CD8-positive, alpha-beta memory T cell (primary cell): ENCODE measurements at places on chromosomes 3 and 15. TPM values are rescaled to one million over a fixed set of nuclear protein-coding genes. Genes with fewer than 3 reads are reported as not detected.

DNA sequence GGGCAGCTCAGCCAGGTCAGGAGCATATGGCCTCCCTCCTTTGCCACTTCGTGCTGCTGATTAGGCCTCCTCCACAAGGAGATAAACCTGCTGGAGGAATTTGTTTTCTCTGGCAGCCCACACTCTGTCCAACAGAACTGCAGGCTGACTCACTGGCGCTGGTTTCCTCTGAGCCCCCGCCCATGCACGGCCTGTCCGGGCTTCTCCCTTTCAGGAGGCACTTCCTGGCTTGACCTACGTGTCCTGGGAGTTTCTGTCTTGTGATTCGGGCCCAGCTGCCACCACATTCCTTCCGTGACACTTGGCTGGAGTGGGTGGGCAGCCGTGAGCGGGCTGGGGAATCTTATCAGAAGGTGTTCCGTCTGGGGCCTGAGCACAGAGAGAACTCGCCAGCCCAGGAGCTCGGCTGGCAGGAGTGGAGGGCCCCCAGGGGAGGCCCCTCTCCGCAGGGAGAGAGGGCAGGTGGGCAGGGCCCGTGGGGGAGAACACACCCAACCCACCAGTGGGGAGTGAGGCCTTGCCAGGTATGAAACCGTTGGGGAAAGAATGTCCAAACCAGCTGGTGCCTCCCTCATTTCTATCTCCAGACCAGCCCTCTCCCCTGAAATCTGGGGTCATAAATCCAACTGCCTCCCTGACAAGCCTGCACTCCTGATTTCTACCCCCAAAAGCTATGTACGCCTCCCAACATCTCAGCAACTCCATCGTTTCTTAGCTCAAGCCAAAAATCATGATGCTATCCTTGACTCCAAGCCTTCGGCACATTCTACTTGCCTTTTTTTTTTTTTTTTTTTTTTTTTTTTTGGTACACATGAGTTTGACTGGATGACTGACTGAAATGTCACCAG lies 110.6 kb upstream of the MEF2A start:
- no peaks in the 10 kb centered on the region for H3K36me3 ChIP-seq
- no peak overlapping the region for H3K27ac ChIP-seq
- no peak overlapping the region for H3K4me3 ChIP-seq
- peaks cover 7% of the 10 kb centered on the region for H3K4me1 ChIP-seq
- H3K27me3 ChIP-seq = no peaks in the 10 kb centered on the region

DNA sequence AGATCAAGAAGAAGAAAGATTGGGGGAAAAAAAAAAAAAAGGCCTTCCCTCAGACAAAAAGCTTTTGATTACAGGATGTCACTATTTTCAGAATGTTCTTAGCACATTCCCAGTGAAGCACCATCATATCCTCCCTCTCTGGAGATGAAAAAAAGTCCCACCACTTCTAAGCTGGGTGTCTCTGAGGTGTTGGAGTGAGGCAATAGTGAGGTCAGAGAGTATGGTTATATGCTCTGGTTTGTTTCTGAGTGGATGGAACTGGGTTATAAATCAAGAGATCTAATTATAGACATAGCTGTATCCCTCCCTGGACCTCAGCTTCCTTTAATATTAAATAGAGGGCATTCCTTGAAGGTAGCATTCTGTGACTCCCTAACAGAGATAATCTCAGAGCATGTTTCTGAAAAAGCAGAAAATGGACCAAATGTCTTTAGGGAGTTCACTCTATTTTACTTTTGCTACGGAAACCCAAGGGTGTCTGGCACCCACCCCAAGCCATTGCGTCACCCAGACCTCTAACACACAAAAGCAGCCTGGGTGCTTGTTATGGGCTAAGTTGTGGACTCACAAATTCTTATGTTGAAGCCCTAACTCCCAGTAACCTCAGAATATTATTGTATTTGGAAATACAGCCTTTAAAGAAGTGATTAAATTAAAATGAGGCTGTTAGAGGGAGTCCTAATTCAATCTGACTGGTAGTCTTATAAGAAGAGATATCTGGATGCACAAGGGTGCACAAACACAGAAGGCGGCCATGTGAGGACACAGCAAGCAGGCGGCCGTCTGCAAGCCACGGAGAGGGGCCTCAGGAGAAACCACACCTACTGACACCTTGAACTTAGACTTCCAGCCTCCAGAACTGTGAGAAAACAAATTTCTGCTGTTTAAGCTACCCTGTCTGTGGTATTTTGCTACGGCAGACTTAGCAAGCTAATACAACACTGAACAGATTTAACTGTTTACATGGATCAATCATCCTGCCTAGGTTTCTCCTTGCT lies 81.5 kb downstream of the MB21D2 start:
- peaks cover 7% of the 10 kb centered on the region for H3K4me1 ChIP-seq
- no peak for DNase-seq
- no peaks in the 10 kb centered on the region for H3K27me3 ChIP-seq
- H3K4me3 ChIP-seq = no peak overlapping the region

GRCh38 chr3:156445117-156446090 lies 109.5 kb downstream of the SSR3 start:
- no peaks in the 10 kb centered on the region for H3K36me3 ChIP-seq
- no peak overlapping the region for H3K27ac ChIP-seq
- DNase-seq = no peak
- no peak overlapping the region for H3K4me3 ChIP-seq
- no peaks in the 10 kb centered on the region for H3K4me1 ChIP-seq
- no peaks in the 10 kb centered on the region for H3K27me3 ChIP-seq

DNA sequence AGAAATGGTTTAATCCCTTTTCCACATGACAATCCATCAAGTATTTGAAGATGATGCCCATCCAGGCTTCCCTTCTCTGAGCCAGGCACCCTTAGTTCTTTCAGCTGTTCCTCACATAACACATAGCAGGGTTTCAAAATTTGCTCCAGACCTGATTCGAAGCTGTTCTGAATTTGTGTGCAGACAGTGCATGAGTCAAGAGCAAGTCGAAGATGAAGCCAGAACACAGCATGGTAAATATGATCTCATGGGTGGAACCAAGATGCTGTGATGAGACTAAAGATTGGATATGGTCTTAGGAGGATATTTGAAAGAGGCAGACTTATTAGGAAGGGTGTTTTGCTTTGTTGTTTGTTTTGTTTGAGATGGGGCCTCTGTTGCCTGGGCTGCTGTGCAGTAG lies 32.6 kb upstream of the PDE8A start:
- no peak for DNase-seq
- H3K4me1 ChIP-seq = no peaks in the 10 kb centered on the region
- H3K36me3 ChIP-seq = no peaks in the 10 kb centered on the region
- H3K27me3 ChIP-seq = no peaks in the 10 kb centered on the region
- H3K4me3 ChIP-seq = no peak overlapping the region

DNA sequence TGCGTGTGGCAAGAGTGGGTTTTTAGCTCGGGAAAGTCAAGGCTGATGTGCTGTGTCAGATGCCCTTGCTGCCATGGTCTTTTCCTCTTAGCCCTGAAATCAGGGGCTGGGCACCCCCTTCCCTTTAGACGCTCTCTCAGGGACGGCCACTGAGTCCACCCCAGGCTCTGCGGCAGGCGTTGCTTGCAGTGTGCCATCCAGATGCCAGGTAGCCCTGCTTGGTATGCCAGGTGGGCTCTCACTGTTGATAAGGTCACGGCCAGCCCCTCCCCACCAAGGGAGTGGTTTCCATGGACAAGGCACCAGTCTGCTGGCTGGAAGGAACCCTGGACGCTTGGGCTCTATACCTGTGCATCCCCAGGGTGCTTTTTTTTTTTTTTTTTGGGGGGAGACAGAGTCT lies 24.6 kb downstream of the FGD5 start:
- H3K4me1 ChIP-seq = no peaks in the 10 kb centered on the region
- DNase-seq = no peak
- no peaks in the 10 kb centered on the region for H3K27me3 ChIP-seq
- H3K27ac ChIP-seq = no peak overlapping the region

Gene LEKR1
- total RNA-seq = 0.55 TPM

Gene GPR160
- total RNA-seq = 2.9 TPM

Gene CHRD
- 0.04 TPM for total RNA-seq

Gene ITIH3
- total RNA-seq = not detected

Gene CALML4
- 4.9 TPM for total RNA-seq
